NCI-H446 (cell line): ENCODE measurements at places on chromosomes 12 and 14.
A peak's percentile ranks its signal among the peaks of the same experiment; 100 is the strongest.

- DNase-seq = peak; percentile 29
These were observed 55.0 kb upstream of the NELL2 start for GRCh38 chr12:44930972-44931600.

- peak; percentile 12 for DNase-seq
These were observed 169.5 kb upstream of the NTF3 start for GRCh38 chr12:5262450-5262849.

DNA sequence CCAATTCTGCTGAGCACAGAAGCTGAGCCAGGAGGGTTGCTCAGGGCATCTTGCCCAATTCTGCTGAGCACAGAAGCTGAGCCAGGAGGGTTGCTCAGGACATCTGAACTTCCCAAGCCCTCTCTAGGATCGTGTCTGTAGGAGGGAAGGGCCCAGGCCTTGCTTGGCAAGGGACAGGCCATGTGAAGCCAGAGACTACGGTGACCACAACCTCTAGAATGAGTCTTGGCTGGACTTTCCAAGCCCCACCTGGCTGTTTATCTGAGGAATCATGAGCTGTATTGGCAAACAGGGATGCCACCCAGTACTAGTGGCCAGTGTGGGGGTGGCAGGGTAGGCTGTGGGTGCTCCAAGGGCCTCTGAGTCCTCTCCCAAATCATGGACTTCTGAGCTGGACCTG is 7.7 kb upstream of the SERPINA6 start:
- no peak for DNase-seq

DNA sequence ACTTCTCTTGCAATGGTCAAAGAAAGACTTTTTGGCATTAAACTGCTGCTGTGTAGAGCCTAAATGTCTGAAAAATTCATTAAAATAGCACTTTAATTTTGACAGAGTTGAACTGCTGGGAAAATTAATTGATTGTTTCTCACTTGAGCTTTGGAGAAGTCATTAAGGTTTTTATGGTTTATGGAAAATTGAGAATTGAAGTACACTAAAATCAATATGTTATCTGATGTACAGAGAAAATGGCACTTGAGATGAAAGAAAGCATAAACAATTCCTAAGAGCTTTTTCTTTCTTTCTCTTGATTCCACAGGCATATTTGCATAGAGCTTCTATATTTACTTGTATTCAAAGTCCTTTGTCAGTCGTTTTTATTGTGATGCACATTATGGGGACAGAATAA is 188.5 kb upstream of the CAND1 start:
- DNase-seq = no peak

DNA sequence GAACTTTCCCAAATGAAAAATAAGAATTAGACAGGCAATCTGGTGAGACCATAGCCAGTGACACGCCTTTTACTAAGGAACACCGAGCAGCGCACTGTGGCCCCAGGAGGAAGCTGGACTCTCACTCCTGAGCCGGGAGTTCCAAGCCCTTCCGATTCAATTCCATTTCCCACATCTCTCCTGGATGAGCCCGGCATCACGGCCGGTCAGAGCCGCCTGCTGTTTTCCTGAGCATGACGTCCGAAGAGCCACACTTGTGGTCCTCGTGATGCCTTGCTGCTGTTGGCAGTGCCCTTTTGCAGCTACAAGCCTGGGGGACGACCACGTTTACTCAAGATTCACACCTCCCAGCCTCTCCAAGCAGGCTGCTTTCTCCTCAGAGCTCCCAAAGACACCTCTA is 40.8 kb downstream of the FBXL14 start:
- DNase-seq = no peak

- DNase-seq = no peak
These were observed 36.9 kb upstream of the AP4S1 start for GRCh38 chr14:30988509-30988908.

- no peak for DNase-seq
These were observed 4.5 kb downstream of the TCTN2 start for GRCh38 chr12:123675436-123675835.

GRCh38 chr12:22287776-22288621 is 46.5 kb downstream of the ST8SIA1 start:
- DNase-seq = no peak

DNA sequence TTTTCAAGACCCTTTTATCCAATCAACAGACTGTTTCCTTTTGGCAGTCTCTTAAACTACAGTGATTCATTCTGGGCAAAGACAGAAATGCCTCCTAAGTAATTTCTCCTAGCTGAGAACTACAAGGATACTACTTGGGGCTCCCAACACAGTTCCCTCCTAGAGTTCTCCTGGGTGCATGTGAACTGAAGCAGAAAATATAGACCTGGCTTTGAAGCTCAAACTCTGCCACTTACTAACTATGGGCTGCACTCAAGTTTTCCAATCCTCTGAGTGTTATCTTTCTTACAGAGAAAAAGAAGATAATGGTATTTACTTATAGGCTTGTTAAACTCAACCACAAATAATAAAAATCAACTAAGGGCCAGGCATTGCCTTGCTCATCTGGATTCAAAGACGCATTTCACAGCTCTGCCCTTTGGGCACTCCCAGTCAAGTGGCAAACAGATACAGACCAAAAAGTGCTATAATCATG is 97.6 kb downstream of the EFCAB11 start:
- no peak for DNase-seq
